ENCODE measurements at places on chromosomes 2 and 18.

GRCh38 chr18:31591628-31592027 is at the start of gene TTR:
Gene TTR (plus strand): TSS chr18:31591877. CDS start chr18:31591903, 26 bp downstream.
- DNase-seq: no peak

DNA sequence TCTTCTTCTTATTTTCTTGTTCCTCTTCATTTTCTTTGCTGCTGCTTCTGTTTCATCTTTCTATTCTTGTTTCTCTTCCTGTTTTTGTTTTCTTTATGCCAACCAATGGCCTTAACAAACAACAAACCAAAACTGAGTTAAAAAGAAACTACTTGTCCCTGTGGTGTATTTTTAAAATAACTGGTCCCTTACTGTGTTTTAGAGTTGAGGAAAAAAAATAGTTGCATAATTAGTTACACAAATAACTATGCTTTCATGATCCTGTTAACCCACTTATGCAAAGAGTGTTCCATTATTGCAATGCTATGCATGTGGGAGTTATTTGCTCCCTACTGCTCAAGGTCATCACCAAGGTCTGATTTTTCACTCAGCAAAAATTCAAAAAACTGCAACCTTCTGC is 39.5 kb upstream of the IMP4 start:
- no peak for DNase-seq

- no peak for DNase-seq
These were observed 279.9 kb downstream of the ALPK2 start for GRCh38 chr18:58348951-58349350.

DNA sequence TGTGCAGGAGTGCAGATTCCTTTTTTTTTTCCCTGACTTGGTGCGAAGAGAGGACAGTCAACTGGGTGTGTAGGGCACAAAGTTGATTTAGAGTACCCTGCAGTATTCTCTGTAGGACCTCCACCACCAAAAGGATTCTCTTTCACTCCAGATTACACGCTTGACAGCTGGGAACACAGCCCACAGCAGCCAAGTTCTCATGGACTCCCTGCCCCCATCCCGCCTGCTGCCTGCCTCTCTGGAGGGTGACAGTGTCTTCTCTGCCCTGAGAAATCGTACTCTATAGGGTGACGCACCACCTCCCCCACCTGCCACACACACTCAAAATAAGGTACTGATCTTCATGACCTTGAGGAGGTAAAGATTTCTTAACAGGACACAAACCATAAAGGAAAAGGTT is 26.6 kb upstream of the IHH start:
- DNase-seq: no peak

DNA sequence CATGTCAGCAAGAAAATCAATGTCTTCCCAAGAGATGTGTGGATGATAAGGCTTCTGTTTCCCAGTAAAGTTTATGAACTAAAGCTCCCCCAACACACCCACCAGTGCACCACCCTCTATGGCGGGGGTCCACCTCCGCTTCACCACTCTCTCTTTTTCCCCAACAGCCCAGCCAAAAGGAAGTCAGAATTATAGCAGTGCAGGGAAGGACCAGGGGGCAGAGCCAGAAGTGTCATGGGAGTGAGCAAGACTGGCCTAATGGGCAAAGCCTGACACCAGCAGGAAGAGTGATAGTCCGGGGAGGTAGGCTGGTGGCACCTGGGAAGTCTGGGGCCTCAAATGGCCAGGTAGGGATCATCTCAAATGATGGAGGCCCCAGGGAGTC is 167.7 kb downstream of the ZFP36L2 start:
- no peak for DNase-seq

- DNase-seq: peak; percentile 78
These were observed 49.9 kb upstream of the RNU4ATAC start for GRCh38 chr2:121480826-121481225.

DNA sequence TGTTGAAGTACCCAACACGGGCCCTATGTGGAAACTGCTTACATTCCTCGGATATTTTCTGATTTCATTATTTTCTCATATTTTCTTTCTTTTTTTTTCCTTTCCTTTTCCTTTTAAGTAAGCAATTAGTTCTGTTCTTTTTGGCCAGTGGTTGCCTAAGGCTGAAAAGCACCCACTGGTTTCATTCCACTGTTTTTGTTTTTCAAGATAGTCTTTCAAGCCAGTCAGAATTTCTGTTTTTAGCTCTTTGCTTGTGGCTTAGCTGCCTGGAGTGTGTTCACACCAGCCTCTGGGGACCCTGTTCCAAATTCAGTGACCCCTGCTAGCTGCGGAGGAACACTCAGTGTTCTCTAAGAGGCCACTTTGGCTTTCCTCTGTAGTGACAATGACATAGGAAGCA is 73.6 kb downstream of the NRP2 start:
- DNase-seq: peak; percentile 21

- DNase-seq: no peak
These were observed 28.5 kb downstream of the CYP27C1 start for GRCh38 chr2:127191331-127192219.

DNA sequence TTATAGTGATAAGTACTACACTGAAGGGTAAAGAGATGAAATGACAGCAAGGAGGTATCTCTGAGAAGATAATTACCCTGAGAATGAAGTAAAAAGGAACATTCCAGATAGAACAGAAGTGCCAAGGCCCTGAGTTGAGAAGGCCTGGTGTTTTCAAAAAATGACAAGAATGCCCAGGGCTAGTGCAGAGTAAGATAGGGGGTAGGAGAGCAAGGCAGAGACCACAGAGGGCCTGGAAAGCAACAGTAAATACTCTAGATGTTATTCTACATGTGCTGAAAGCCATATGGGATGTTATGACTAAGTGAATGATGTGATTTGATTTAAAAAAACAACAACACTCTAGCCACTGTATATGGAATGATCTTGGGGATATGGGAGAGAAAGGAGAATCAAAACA is 52.3 kb downstream of the BAZ2B start:
- DNase-seq: peak; percentile 9

DNA sequence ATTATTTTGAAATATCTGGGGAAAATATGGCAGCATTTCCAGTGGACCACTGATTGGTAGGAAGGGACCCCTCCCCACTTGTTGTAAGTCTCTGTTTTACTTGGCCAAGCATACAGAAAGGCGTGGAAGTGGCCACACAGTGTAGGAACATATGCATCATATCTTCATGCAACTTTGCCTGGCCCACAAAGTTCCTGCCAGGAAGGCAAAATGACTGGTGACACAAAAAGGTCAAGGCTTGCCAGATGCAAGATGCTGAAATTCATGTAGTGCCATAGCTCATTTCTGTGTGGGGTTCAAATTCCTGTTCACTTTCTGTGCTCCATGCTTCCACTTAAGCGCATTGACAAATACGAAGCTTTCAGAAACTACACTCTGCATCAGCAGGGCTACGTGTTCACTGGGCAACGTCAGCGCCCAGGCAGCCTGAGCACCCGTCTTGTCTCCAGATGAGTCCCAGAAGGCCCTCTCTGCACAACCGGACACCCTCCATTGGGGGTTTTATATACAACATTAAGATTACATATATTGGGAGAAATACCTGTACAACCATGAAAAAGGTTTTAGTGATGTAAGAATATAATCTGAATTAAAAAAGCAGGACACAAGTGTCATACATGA is 3.6 kb downstream of the DYNC2LI1 start:
- no peak for DNase-seq

DNA sequence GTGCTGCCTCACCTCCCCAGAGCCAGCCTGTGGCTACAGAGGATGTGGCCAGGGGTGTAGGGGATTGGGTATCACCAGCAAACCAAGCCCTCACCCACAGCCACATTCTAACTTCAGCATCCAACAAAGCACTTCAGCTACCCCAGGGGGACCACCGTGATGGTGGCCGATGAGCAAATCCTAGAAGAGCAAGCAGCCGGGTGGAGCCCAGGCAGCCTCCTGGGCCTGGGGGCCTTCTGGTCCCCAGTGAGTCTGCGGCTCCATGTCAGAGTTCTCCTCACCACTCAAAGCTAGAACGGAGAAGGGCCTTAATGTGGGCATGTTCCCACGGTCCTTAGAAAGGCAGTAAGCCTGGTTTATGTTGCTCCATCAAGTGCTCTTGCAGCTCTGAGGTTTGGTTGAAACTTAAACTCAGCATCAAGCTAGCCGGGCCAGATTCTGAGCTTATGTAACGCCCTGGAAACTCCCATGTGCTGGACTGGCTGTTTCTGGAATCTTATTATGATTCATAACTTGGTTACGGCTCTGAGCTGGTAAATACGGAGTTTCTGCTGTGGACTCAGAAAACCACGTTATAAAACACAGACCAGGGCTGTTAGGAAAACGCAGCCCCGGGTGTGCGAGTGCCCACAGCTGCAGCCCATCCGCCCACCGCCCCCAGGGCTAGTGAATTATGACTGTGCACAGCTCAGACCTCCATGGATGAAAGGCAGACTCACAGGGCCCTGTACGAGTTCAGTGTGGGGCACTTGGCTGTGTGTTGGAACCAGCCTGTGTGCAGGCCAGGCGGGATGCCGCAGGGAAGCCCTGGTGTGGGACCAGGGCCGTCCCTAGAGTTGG is 99.8 kb downstream of the SEPTIN10 start:
- peak; percentile 97 for DNase-seq

GRCh38 chr2:234136461-234136860 is 86.0 kb downstream of the SPP2 start:
- no peak for DNase-seq

DNA sequence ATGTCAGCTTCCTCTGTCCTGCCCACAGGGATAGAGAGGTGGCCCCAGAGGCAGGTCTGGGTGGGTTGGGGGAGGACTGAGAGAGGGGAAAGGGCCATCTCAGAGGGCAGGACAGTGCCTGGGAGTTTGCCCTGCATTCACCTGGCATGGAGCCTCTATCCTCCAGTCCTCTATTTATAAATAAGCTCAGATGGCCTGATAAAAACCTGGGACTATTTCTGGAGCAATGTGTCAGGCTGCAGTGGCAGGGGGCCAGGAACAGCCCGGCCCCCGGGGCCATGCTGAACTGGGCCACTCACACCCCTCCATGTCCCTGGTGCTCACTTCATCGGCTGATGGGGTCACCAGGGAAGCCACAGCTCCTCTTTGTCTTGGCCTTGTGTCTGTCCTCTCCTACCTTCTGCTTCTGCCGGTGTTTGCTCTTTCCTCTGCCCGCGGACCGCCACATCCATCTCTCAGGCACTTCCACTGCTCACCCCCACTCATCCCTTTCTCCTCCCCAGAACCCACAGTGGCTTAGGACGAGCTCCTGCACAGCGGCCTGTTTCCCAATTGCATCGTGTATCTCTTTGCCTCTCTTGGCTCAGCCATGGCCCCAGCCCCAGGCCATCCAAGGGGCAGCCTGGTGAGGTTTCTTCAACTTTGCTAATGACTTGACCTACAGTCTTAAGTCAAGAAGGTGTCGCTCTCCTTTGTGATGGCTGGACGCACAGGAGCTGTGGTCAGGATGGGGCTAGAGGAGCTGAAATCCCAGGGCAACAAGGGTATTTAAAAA is 38.8 kb downstream of the SCTR start:
- peak; percentile 10 for DNase-seq

DNA sequence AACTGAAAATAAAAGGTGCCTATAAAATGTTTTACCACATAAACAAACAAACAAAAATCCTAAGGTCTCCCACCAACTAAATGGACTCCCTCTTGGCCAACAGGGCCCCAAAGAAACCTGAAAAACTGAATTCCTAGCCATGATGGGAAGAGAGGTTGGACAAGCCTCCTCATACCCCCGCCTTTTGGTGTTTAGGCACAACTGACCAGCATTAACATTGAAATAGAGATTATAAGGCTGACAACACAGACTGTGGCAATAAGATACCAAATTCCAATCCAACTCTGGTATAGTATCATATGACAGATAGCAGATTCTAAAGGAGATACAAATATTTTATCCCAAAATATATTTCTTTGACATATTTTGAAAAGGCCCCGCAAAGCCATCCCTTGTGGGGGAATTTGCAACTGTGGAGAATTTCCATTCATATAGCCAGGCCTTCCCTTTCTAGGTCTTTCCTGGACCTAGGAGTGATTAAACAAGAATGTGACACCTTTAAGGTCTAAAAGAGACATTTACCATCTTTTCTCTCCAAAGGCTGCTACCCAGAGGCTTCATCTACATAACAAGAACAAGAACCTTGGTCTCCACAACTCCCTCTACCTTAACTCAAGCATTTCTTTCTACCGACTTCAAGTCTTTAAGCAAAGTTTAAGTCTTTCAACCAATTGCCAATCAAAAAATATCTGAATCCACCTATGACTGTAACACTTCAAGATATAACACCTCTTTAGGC is 80.0 kb downstream of the CHN1 start:
- no peak for DNase-seq

DNA sequence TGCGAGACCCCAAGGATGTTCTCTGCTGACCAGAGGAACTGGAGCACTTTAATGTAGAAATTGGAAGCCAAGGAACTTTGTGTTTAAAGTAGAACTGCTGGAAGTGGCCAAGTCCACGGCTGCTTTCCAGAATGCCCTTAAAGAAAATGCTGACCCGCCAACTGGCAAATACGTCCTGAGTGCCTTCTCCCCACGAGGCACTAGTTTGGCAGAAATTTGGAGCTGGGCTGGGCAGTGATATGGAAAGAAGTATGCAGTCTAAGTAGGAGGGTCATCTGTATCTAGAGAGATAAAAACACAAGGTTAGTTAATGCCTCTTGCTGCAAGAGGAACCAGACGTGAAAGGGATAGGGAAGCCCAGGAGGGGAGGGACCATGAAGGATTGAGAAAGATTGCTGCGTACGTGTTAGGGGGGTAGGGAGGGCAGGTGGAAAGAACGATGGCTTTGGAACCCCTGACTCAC is 59.3 kb upstream of the RFX8 start:
- no peak for DNase-seq

GRCh38 chr18:65620076-65620696 is 130.6 kb upstream of the CDH7 start:
- DNase-seq: no peak

GRCh38 chr2:218086478-218086877 is 17.4 kb downstream of the RUFY4 start:
- DNase-seq: no peak

DNA sequence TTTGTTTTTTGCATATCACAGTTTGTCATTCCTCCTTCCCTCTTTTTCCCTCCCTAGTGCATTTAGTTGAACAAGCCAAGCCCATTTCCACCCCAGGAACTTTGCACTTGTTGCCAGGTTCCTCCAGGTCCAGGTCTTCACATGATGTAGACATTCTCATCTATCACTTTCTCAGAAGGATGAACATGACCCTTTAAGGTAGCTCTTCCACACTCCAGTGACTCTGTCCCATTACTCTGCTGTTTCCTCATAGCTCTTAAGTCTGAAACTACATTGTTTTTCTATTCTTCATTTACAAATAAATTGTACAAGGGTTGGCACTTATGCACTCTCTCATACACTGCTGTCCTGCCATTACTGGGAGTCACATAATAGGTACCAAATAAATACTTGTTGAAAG is 6.1 kb downstream of the KYNU start:
- no peak for DNase-seq

DNA sequence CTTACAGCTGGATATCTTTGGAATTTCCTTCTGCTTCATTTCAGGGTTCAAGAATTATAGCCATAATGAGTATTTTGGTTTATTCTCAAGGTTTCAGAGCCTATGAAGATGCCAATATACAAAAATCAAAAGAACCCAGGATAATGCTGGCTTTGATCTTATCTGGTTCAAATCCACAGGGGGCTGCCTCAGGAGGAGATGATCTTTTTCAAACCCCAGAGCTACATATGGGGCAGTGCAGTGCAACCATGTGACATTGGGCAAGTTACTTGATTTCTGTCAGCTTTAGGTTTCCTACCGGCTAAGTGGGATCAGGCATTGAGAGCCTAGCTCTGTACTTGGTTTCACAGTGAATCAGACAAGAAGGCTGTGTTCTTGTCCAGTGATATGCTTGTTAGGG is 23.0 kb upstream of the LYPD6B start:
- no peak for DNase-seq

- peak; percentile 59 for DNase-seq
These were observed 32.4 kb downstream of the HS1BP3 start for GRCh38 chr2:20618468-20618885.

Data from GM23248 (cell line).